Mucosa of gallbladder (tissue), 1 donor: ENCODE measurements at places on chromosomes 2 and 18. TPM values are rescaled to one million over a fixed set of nuclear protein-coding genes. Genes with fewer than 3 reads are reported as not detected.

GRCh38 chr2:208360259-208361076 lies 46.1 kb upstream of the PTH2R start:
- DNase-seq, result no peak

DNA sequence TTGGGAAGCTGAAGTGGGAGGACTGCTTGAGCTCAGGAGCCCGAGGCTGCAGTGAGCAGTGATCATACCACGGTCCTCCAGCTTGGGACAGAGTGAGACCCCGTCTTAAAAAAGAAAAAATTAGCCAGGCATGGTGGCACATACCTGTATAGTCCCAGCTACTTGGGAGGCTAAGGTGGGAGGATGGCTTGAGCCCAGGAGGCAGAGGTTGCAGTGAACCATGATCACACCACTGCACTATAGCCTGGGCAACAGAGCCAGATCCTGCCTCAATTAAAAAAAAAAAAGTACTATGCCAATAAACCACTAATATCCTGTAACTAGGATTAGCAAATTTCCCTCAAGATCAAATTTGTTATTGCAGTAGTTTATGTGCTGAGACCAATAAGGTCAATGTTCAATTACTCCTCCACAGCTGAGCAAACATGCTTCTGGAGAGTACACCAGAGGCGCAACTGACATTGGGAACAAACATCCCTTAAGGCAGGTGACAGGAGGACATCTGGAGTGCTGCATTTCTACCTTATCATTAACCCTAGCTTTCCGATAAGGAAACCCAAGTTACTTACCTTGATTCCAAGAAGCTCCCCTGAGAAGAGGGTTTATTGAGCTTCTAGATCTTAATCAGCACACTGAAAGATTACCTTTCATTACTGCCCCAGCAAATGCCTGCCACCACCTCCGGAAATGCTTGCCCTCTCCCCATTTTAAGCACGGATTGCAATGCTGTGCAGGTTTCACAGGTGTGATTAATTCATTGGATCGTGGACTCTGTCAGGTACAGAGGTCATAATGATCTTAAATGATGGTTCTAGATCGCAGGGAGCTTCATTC lies 26.2 kb downstream of the MGAT4A start:
- DNase-seq, result no peak

- no peak for DNase-seq
Observed at GRCh38 chr2:70702711-70703395, 65.1 kb downstream of the ADD2 start.

DNA sequence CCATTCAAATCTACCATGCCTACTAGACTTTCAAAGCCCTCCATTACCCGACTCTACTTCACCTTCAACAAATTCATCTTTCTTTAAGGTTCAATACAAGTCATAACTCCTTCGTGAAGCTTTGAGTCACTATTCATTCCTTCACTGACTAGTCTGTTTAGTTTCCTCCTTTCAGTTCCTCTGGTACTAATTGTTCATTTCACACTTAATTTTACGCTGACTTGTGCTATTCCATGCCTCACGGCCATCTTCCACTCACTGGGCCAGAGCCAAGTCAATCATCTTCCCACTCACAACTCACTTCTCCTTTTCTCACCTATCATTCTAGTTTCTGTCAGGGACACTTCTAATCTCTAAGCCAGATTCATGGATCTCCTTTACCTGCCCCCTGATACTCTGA lies 136.2 kb downstream of the MTX2 start:
- DNase-seq, result no peak

- DNase-seq, result no peak
Observed at GRCh38 chr2:215799194-215799593, 214.2 kb downstream of the MREG start.

DNA sequence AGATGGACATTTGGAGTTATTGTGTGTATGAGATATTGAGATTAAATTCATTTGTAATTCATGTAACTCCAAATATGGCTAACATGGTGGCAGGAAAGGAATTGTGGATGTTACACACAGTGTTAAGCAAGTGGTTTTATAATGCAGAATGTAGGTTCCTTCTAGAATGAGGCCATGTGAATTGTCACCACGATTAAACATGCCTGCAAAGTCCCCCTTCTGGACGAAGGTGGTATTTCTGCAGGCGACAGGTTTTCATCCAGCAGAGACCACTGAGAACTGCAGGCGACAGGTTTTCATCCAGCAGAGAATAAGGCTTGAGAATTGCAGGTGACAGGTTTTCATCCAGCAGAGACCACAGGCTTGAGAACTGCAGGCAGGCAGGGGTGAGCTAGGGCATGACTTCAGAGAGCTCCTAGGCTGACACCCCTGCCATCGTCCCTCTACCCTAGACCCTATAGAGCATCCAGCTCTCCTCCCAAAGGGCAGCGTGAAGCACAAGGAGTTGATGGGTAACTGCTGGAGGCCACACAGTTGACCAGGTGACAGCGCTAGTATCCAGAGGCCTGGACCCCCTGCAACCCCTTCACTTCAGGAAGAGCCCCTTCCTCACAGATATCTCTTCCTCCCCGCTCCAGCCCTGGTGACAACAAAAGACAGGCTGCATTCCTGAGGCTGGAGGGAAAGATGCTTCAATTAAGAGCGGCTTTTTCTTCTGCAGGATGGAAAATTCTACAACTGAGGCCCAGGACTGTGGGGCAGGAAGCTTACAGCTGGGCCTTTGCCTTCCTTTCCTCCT lies 175.8 kb downstream of the LOXHD1 start:
- peak; percentile 46 for DNase-seq

DNA sequence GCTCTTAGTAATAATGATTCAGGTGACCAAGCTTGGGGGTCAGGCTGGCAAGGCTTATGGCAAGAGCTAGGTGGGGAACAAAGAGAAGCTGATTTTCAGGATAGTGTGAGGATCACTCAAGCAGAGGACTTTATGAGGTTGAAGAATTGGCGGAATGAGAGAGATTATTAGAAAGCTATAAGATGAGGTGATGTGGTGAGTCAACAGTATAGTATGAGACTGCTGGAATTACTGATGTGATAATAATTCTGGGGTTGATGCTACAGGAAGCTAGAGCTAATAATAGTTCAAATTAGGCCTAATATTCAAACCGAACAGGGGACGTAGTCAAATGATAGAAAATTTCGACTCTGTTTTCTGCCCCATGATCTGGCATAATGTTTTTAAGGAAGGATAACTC lies 2115.3 kb upstream of the PIK3C3 start:
- no peak for DNase-seq

GRCh38 chr2:37720533-37721200 lies 49.2 kb upstream of the CDC42EP3 start:
- DNase-seq, result no peak

GRCh38 chr2:23409248-23409647 lies 24.3 kb downstream of the KLHL29 start:
- no peak for DNase-seq

DNA sequence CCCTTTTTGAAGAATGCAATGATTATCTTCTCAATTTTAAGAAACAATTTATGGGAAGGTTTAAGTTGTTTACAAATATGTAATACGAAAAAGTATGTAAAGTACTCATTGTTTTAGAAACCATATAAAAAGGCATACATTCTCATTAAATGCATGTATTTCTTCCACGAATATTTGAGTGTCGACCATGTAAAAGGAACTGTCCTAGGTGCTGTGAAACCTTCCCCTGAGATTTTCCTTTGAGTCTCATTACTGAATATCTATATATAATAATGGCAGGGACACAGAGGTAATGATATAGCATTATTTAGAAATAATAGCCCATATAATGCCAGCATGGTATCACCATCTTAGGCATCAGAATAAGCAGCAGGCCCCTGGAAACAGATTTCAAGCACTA lies 239.3 kb downstream of the ERBB4 start:
- DNase-seq, result no peak

DNA sequence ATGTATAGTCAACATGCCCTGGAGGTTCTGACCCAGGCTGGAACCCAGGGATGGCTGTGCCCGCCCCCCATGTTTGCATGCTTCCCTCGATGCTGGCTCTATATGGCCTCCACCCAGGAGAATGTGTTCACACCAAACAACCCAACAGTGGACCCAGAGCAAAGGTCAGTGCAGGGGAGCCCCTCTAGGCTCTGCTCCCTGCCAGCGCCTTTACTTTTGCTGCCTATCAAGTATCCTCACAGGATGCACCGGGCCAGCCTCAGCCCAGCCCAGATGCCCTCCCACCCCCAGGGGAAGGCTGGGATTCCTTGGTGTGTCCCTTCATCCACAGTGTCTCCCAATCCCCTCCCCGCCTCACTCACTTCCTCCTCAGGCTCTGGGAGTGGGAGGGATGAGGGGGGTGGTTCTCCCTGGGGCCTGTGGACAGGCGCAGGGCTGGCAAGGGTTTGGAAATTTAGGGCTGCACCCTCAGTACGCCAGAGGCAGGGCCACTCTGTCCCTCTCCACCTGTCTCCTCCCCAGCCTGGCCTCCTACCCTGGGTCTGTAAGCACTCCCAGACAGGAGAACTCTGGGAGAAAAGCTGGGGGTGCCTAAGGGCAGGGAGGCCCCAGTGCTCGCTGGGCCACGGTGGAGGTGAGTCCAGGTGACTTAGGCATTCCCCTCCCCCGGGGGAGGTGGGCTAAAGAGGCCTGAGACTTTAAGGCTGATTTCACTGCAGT lies 2.3 kb downstream of the ATP6V1B1 start:
- DNase-seq, result no peak

GRCh38 chr2:82109418-82109817 lies 1804.9 kb upstream of the LRRTM1 start:
- no peak for DNase-seq

- no peak for DNase-seq
Observed at GRCh38 chr2:152445791-152446201, 110.8 kb downstream of the FMNL2 start.

GRCh38 chr18:38307914-38308313 lies 742.3 kb upstream of the CELF4 start:
- DNase-seq, result no peak

- DNase-seq, result no peak
Observed at GRCh38 chr2:177501186-177501585, 108.6 kb downstream of the AGPS start.

DNA sequence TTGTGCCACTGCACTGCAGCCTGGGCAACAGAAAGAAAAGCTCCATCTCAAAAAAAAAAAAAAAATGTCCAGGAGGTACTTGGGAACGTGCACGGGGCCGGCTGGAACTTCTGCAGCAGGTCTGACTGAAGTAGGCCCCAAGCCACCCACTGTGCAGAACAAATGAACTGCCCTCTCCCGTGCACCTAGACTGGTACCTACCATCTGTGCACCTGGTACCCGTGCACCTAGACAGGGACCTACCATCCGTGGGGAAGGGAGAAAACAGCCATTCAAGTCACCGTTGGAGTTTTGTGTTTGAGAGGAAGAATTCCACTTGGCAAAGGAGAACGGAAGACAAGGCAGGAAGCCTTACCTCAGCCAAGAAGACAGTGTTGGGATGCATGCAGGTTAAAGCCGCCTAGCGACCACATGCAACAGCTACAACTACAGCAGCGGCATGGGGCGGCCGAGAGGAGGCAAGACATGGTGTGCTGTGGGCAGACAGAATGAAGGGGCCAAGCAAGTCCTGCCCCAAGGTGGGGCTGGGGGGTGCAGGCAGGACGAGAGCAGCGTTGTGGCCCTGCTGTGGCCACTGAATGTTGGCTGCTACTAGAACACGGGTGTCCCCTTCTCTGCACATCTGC lies 16.1 kb downstream of the ST3GAL5 start:
- no peak for DNase-seq

GRCh38 chr18:621291-622043 lies 24.7 kb downstream of the CLUL1 start:
- DNase-seq, result no peak

GRCh38 chr18:51137026-51137729 lies 60.3 kb downstream of the MEX3C start:
- no peak for DNase-seq

- peak; percentile 65 for DNase-seq
Observed at GRCh38 chr18:44325903-44326635, 354.6 kb upstream of the SETBP1 start.

- DNase-seq, result no peak
Observed at GRCh38 chr2:131036696-131037397, 56.4 kb downstream of the FAM168B start.

- DNase-seq, result no peak
Observed at GRCh38 chr2:65282477-65283053, 54.9 kb downstream of the ACTR2 start.

DNA sequence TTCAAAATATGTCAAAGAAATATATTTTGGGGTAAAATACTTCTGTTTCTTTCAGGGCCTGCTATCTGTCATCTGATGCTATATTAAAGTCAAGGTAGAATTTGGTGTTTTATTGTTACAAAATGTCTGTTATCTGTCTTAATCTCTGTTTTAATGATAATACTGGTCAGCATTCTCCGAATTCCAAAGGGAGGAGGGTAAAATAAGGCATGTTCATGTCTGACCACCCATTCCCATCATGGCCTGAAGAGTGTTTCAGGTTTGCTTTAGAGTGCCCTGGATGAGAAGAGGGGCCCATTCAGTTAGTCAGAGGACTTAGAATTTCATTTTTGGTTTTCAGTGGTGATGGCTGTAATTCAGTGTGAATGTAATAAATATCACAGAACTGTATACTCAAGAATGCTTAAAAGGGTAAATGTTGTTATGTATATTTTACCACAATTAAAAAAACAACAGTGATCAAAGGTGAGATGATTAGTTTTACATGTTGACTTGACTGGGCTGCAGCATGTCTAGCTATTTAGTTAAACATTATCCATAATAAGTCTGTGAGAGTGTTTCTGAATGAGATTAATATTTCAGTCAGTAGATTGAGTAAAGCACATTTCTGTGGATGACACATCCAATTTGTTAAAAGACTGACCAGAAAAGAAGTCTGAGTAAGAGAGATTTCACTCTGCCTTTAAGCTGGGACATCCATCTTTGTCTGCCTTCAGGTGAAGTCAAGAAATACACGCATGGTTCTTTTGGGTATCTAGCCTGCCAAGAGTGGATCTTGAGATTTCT lies 467.9 kb upstream of the SYT4 start:
- DNase-seq, result no peak

DNA sequence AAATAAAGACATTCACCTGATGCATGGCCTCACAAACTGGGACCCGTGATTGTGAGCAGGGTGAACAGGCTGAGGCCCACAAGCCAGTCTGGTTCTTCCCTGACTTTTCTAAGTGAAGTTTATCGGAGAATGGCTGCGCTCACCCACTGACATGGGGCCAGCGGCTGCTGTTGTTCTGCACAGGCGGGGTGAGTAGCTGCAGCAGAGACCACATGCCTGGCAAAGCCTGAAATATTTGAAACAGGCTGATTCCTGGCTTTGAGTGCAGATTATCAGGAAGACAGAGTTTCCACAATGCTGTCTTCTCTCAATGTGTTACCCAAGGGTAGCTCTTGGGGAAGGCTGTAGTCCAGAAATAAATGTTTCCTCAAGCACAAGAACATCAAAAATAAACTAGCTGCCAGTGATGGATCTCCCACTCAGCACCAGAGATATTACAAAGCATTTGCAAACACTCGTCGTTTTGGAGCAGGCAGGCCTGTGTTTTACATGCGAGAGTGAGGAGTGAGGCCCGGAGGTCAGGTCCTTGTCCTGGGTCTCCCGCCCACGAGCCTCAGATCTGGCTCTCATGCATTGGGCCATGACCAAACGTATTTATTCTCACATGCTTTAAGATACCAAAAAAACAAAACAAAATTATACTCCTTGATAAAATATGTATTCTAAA lies 647.1 kb downstream of the GALR1 start:
- DNase-seq, result peak; percentile 36

Gene PIEZO2
- total RNA-seq, result 1.5 TPM

Gene SF3B1
- 206 TPM for total RNA-seq

Gene ABCB11
- 0.23 TPM for total RNA-seq

Gene OTOS
- not detected for total RNA-seq

Gene HDLBP
- total RNA-seq, result 464 TPM

Gene POTEJ
- total RNA-seq, result not detected

Gene IL36G
- not detected for total RNA-seq
